GM13977 (cell line): ENCODE measurements at places on chromosomes 5 and 9.

GRCh38 chr5:62283005-62283404, 23.0 kb upstream of the KIF2A start:
- DNase-seq, result no peak

GRCh38 chr5:72291601-72292000, 28.4 kb downstream of the MRPS27 start:
- DNase-seq, result no peak

DNA sequence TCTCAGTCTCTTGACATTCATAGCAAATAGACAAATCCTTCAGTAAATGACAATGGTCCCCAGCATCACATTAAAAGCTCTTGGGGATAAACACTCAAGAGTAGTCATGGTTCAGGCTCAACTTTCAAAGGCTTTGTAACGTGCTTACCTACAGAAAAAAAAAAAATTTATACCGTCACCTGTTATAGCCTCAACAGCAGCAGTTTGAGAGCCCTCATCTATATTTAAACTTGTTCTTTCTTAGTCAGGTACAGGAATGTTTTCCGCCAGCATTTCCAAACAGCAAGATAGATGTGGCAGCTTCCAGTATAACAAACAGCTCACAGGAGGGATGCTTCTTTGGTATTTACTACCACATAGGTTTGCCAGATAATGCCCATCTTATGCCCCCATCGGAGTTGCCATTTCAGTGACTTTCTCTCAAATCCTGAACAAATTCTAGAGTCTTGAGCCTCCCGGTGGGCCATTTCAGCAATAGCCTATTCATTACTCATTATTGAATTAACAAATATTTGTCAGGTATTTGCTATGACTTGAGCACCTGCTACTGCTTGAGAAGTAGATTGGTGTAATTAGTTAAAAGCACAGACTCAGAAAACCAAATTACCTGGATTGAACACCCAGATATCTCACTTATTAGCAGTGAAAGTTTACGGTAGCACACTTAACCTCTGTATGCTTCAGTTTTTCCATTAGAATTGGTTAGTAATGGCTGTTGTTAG, 470.0 kb downstream of the EBF1 start:
- no peak for DNase-seq

DNA sequence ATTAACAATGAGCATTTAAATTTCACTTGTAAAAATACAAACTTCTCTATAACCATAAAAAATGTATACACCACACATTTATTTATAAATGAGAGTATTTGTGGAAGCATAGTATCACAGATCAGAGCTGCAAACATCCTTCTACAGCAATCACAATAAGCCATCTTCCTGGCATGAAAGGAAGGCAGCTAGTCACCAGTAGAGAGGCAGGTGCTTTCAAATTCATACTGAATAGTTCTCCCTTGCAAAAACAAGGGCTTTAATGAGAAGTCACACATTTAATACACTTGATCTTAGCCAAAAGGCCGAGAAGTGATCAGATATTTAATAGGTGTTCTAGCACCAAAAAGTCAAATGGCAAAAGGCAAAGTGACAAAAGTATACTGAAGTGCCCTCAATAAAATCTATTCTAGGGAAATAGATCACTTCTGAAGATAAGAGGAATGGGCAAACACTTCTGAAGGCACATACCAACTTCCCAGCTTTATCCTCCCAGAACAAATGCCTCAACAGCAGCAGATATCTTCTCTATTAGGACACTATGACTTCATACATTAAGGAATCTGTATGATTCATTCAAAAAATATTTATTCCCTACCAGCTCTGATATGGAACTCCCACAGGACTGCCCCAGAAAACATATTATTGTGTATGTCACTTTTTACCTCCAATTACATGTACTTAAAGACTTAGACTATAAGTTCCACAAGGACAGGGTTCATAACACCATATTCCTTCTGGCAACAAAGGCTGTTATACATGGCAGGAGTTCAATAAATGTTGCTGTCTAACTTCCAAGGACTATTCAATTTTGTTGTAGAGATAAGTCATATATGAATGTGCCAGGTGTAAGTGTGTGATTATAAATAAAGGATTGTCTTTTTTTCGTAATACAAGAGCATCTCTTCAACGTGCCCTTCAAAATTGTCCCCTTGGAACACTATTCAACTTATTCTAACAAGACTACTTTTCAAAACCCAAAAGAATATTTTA, 31.7 kb downstream of the MAPKAP1 start:
- DNase-seq, result no peak

DNA sequence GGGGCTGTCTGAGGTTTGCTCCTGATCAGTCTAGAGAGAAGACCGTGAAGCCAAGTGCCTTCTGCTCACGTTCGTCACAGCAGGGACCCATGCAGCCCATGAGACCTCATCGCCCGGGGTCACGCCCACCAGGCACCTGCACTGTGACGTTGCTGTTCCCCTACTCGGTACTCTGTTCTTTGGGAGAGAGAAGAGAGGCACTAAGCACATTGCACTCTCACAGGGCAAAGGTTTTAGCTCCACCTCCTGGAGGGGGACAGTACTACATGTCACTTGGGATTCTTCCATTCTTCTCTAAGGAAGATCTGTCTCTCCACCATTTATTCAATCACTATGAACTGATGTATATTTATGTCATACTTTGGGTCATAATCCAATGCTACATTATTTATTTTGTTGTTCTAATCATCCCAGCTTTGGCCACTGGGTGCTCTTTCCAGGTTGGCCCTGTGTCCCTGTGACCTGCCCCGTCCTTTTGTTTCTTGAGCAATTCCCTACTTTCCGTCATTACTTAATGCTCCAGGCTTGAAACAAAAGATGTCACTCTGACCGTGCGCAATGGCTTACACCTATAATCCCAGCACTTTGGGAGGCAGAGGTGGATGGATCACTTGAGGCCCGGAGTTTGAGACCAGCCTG, 31.4 kb upstream of the BRD3 start:
- DNase-seq, result peak; percentile 69

- no peak for DNase-seq
These were observed 103.1 kb upstream of the CLINT1 start for GRCh38 chr5:157961896-157962590.

DNA sequence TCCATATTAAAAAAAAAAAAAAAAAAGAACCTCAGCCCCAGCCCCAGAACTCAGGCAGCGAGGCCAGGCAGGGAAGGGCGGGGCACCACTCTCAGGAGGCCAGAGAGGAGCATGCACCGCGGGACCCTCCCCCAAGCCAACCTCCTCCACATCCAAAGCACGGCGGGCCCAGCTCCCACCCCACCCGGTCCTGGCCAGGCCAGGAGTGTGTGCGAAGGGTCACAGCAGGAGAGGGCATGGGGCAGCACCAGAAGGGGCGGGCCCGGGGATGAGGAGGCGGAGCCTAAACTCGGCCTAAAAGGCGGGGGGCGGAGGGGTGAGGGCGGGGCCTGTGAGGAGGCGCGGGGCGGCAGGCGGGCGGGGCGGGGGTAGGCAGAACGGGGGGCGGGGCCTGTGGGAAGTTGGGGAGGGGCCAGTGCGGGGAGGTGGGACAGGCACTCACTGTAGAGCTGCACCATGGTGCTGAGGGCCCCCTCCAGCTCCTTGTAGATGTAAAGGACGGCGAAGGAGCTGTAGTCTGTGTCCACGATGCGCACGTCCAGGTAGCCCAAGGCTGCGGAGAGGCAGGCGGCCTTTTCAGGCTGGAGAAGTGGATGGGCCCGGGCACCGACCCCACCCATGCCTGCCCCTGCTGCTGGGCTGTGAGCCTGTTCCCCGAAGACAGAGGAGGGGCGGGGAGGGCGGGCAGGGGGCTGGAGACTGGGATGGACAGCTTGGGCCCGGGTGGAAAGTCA, 1.2 kb downstream of the LCN15 start:
- DNase-seq, result peak; percentile 4

- DNase-seq, result no peak
These were observed 111.1 kb downstream of the WDR70 start for GRCh38 chr5:37490120-37490810.

DNA sequence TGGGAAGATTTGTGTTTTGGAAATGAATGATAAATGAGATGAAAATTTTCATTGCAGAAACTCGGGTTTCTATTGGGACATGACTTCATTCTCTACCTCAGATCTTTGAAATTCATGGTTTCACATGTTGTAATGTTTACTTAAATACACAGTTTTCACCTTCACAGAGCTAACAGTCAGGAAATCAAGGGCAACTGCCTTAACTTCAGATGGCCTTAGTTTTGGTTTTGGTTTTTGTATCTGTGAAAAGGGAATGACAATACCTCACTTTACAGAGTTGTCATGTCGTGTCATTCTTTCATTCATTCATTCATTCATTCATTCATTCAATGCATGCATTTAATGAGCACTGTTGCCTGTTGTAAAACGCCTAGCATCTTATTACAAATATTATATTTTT, 41.9 kb downstream of the NIM1K start:
- peak; percentile 38 for DNase-seq

- DNase-seq, result peak; percentile 37
These were observed 40.4 kb downstream of the SAR1B start for GRCh38 chr5:134592141-134592746.

DNA sequence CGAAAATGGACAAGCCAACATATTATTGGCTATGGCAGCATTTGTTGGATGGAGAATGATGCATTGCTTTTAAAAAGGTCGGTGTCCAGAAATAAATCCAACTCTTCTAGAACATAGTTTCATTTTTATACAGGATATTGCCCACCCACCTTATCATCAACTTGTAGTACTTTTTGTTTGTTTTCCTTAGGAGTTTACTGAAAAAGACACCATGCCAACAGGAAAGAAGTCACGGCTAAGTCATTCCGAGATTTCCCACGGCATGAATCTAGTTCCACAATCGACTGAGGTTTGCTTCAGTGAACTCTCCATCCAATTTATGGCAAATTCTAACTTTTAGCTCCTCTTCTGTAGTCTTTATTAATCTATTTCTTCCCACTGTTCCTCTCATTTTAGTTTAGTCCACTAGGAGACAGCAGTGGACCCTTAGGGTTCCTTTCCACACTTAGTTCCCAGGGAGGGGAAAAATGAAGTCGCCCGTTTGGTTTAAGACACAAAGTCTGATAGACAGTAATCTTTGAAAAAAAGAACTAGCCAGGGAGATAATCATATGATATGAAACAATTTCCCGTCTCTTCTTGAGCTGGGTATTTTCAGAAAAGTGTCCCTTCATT, 237.5 kb downstream of the AP3B1 start:
- no peak for DNase-seq

DNA sequence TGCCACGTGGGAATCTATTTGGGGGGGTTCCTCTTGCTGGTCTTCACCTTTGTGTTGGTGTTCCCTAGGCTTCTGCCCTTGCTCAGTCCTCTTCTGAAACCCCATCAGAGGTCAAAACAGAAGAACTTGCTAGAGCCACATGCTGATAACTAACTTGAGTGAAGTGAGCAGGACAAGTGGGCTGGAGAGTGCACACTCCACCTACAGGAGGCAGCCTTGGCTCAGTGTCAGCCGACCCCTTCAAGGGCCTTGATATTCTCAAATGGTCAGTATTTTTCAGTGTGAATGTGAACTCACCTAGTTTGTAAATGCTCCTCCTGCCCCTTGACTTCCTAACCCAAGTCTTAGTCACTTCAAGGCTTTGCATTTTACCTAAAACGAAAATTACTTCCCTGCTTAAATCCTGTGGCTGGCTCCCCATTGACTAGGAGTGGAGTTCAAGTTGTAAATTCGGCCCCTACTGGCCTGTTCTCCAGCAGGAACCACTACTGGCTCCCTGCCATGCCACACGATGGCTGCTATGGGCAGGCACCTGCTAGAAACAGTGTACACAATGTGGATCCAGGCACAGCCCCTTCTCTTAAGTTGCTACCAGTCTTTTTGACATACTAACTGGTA, 3.6 kb upstream of the SLC1A3 start:
- DNase-seq, result peak; percentile 31

DNA sequence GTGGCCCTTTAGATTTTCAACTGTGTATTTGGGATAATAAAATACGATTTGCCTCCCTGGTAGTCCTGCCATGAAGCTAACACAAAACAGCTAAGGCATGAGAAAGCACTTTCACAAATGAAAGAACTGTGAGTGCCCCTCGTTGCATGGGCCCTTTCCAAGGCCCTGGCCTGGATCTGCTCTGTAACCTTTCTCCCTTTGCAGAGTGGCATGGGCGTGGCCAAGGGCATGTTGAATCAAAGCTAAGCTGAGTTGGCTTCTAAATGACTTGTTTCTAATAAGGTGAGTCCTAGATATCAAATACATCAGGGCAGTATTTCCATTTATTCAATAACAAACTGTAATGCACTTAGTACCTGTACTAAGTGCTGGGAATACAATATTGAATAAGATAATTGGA, 78.7 kb upstream of the PTPN3 start:
- no peak for DNase-seq

GRCh38 chr5:90888511-90889324, 330.1 kb downstream of the ADGRV1 start:
- DNase-seq, result no peak

GRCh38 chr5:156366521-156366920, 39.6 kb downstream of the SGCD start:
- no peak for DNase-seq

DNA sequence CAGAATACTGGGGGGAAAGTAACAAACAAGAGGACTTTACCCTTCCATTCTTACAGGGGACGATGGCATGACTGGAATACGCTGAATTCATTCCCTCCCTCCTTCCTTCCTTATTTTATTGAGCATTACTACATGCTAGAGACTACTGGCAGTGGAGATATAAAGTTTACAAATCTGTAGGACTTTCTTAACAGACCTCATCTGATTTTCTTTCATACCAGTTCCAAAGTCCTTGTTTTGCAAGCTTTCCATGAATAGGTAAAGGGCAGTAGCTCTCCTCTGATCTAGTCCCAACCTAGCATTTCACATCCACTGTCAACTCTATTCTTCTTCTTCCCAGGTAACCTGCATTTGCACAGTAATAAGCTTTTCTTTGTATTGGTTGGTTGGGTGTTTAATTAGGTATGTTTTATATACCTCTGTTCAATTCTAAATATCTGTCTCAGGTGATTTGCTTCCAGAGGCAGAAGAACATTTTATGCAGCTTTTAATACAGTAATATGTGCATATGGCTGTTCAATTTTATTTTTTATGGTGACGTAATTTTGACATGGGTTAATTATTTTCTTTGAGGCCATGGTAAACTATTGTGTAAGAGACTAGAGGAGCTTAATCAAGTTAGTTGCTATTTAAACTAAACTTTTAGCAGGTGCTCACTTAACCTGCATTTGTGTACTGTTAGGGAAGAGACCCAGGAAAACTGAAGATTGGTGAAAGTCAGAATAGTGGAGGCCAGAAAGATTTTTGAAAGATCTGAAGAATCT, 150.9 kb downstream of the ARHGAP26 start:
- DNase-seq, result no peak

DNA sequence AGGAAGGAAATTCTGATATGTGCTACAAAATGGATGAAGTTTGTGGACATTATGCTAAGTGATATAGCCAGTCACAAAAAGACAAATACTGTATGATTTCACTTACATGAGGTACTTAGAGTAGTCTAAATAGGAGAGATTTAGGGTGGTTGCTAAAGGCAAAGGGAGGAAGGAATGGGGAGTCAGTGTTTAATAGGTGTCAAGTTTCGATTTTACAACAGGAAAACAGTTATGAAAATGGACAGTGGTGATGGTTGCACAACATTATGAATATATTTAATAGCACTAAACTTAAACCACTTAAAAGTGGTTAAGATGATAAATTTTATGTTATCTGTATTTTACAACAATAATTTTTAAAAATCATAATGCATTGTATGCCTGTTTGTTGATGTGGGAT, 40.4 kb upstream of the ECM2 start:
- DNase-seq, result no peak

GRCh38 chr5:82862711-82863110, 214.5 kb downstream of the TMEM167A start:
- no peak for DNase-seq

- no peak for DNase-seq
These were observed 172.3 kb downstream of the CACNA1B start for GRCh38 chr9:138049779-138050471.
